ENCODE measurements at places on chromosomes 12 and 14. TPM values are rescaled to one million over a fixed set of nuclear protein-coding genes. Genes with fewer than 3 reads are reported as not detected.

DNA sequence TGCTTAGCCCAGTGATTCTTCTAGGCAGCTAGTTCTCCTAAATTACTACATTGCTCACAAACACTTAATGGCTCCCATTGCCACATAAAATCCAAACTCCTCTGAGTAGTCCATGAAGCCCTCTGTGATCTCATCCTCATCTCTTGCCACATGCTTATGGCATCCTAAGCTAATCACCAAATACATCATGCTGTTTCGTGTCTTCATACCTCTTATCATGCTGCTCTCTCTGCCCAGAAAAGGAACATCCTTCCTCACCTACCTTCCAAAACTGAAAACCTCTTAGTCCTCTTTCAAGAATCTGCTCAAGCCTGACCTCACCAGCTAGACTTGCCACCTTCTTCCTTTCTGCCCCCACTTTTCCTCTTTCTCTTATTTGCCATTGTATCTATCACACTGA lies 108.5 kb downstream of the DUSP6 start:
- peak; percentile 79 for DNase-seq

GRCh38 chr14:101191721-101192660 lies 288.5 kb upstream of the RTL1 start:
- no peak for DNase-seq

BBOF1 gene
- polyA plus RNA-seq: 5.4 TPM

DNA sequence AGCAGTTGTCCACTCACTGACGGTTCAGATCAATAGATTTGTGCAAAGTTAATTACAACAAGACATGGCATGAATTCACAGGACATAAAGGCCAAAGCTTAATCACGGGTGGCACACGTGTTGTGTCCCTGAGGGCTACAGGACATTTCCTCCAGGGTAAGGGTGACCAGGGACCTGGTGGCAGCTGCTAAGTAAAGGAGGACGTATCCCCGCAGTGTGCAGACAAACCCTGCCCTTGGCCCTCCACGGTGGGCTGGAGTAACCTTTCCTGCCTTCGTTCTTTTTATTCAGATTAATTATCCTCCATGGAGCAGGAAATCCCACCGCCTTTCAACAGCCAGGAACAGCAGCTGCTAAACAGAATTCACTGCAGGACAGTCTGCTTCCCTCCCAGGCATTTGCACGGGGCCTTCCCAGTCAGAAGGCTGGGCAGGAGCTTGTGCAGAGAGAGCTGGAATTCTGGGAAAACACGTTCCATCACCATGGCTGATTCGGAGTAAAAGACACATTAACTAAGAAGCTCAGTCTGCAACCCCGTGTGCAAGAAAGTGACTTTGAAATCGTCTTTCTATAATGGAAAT lies 289.9 kb upstream of the SFSWAP start:
- DNase-seq: no peak

DNA sequence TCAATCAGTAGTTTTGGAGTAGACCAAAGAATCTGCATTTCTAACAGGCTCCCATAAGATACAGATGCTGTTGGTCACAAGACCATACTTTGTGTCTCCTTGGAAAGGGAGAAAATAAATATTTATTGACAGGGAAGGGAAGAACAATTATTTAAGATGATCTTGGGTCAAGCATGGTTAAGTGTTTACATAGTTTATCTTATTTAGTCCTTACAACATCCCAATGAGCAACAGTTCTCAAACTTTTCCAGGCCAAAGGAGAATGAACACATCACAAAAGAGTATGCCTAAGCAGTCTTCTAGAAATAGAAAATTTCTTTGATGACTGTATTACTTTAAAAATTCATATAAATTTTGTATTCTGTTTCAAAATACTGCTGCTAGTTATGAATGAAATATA lies 8.8 kb downstream of the LPCAT3 start:
- DNase-seq: no peak

NGB gene
- not detected for polyA plus RNA-seq

DNA sequence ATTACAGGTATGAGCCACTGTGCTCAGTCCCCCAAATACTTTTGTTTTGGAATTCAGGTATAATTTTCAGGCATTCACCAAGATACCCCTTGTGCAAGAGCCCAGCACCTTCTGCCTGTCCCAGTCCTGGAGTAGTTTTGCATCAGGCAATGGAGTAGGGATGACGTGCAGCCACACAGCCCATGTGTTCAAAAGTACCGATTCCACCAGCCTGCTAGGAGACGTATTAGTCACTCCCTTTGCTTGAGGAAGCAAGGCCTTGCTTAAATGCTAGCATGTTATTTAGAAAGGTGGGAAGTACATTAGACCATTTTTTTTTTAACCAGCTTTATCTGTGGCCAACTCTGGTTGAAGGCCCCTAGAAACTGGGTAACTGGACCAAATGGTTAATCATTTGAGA lies 15.0 kb upstream of the GALNT16 start:
- DNase-seq: no peak

- DNase-seq: no peak
Measured at GRCh38 chr12:48017496-48017895, 13.2 kb upstream of the COL2A1 start.

- DNase-seq: no peak
Measured at GRCh38 chr12:66055837-66056319, 74.7 kb downstream of the LLPH start.

KRT83 gene
- polyA plus RNA-seq: not detected

DNA sequence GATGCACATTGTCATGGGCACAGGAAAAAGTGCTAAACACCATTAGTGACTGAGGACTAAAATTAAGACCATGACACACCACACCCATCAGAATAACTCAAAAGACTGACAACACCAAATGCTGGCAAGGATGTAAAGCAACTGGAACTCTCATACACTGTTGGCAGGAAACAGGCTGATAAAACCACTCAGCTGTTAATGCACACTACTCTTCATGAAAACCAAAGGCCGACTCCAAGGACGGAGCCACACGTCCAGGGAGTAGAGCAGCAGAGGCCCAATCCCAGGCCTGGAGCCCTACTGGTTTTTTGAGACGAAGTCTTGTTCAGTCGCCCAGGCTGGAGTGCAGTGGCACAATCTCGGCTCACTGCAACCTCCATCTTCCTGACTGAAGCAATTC lies 6.4 kb downstream of the RAD52 start:
- DNase-seq: no peak

GRCh38 chr12:88562846-88563582 lies 17.3 kb downstream of the KITLG start:
- peak; percentile 91 for DNase-seq

GRCh38 chr12:77237896-77238295 lies 172.5 kb upstream of the E2F7 start:
- no peak for DNase-seq

GRCh38 chr12:132422381-132423043 lies 67.4 kb upstream of the FBRSL1 start:
- DNase-seq: peak; percentile 38

OS9 gene
- polyA plus RNA-seq: 186 TPM

- no peak for DNase-seq
Measured at GRCh38 chr12:50482571-50482970, 22.2 kb upstream of the DIP2B start.

DNA sequence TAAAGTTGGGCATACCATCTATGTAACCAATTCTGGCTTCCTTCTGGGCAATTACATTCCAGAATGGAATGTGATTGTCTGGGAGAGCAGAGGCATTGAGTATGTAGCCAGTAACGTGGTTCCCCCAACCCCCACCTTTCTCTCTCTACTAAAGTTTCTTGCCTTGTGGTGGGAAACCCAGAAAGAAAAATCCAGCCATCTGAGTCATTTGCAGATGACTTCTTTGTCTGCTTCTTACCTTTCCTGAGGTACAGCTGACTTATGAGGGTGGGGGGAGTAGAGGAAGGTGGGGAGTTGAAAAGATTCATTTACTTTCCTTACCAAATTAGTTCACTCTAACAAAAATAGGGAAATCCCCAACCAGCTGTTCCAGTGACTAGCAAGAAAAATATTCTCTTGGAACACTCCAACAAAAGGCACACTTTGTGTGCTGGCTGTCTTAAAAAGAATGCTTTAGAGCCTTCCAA lies 112.1 kb upstream of the FRMD6 start:
- DNase-seq: peak; percentile 87

GRCh38 chr12:9344541-9344940 lies 136.3 kb upstream of the PZP start:
- peak; percentile 25 for DNase-seq

GRCh38 chr14:23085458-23085857 lies 9.5 kb downstream of the ACIN1 start:
- peak; percentile 86 for DNase-seq

DNA sequence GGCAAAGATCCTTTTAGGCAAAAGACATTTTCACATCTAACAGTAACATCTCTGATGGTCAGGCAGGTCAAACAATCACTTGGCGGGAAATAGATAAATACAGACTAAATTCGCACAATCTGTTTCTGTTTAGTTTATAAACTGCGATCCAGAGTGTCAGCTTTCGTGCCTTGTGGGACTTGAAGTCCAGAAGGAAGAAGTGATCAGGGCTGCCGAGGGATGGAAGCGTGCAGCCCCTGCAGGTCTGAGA lies 245 bp upstream of the BRMS1L start:
- no peak for DNase-seq

GRCh38 chr12:132433641-132434395 lies 56.1 kb upstream of the FBRSL1 start:
- DNase-seq: no peak

- no peak for DNase-seq
Measured at GRCh38 chr14:51248016-51248987, 8.3 kb downstream of the TMX1 start.

GRCh38 chr12:560691-561390 lies 101.1 kb downstream of the B4GALNT3 start:
- DNase-seq: no peak
